OCI-LY7 (cell line): ENCODE measurements at places on chromosomes 2 and 18. TPM values are rescaled to one million over a fixed set of nuclear protein-coding genes. Genes with fewer than 3 reads are reported as not detected.

DSG1 gene
- total RNA-seq, result not detected in 2 replicates

SERPINB4 gene
- total RNA-seq, result not detected in 2 replicates

PLB1 gene
- not detected in 2 replicates for total RNA-seq

GPBAR1 gene
- 0.40 and 0.44 TPM in 2 replicates for total RNA-seq

DQX1 gene
- 0.76 and 1.8 TPM in 2 replicates for total RNA-seq

DNA sequence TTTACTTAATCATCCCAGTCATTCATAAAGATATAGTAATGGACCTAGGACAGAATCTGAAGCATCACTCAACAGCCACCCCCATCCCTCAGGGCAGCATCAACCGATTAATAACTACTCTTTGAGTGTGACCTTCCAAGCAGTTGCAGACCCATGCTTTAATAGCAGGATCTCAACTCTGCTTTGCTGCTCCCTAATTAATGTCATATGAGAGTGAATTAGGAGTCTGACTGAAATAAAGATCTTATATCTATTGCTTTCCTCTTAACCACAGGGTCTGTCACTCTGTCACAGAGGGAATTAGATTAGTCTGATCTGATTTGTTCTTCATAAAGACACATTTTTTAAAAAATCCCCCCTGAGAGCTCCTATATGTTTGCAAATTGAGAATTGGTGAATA lies 46.1 kb upstream of the LRP1B start:
- no peak for DNase-seq

GRCh38 chr2:60476206-60476954 lies 77.1 kb downstream of the BCL11A start:
- no peak for DNase-seq

DNA sequence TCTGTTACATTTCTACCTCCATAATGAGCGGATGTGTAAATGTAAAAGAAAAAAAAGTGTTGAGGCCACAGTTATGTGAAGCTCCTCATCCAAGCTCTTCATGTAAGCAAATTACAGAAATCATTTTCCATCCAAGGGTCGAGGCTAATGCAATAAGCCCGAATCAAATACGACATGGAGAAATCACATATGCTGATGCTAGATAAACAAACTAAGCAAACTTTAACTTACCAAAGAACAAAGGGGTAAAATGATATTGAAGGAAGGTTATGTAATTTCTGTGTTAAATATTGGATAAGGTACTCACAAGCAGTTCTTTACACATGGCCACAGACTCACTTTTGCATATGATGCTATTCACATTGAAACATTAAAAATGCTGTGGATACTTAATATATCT lies 310.2 kb upstream of the ID2 start:
- no peak for DNase-seq

GRCh38 chr2:150127346-150127990 lies 360.0 kb downstream of the RND3 start:
- DNase-seq, result no peak

DNA sequence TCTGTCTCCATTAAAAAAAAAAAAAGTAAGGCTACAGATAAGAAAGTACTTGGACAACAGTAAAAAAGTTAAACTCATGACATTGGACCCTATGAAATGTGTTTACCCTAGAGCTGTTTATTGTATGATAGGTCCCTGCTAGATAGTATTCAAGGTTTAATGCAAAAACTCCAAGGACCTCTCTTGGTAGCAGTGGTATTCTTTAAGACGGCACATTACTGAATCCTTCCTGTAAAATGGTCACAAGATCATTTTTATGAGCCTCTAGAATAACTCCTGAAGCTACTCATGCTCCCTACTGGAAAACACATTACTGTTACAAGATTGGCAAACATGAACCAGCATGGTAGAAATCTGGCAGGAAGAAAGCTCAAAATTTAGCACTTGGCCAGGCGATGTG lies 38.8 kb downstream of the GALM start:
- DNase-seq, result no peak

GRCh38 chr2:68589963-68590362 lies 53.4 kb upstream of the PROKR1 start:
- DNase-seq, result no peak
